ENCODE measurements at places on chromosomes 2 and 18.

GRCh38 chr2:197312186-197312585 lies 1.6 kb upstream of the ANKRD44 start:
- DNase-seq: no peak

GRCh38 chr2:149858901-149859634 lies 271.5 kb upstream of the MMADHC start:
- no peak for DNase-seq

- peak; percentile 80 for DNase-seq
Observed at GRCh38 chr2:59301466-59302402, 1060.6 kb upstream of the FANCL start.

- peak; percentile 61 for DNase-seq
Observed at GRCh38 chr2:30886080-30886479, 78.8 kb upstream of the CAPN13 start.

GRCh38 chr2:195945056-195945455 lies 123.6 kb downstream of the DNAH7 start:
- no peak for DNase-seq
